ENCODE measurements at places on chromosomes 1 and 21.

DNA sequence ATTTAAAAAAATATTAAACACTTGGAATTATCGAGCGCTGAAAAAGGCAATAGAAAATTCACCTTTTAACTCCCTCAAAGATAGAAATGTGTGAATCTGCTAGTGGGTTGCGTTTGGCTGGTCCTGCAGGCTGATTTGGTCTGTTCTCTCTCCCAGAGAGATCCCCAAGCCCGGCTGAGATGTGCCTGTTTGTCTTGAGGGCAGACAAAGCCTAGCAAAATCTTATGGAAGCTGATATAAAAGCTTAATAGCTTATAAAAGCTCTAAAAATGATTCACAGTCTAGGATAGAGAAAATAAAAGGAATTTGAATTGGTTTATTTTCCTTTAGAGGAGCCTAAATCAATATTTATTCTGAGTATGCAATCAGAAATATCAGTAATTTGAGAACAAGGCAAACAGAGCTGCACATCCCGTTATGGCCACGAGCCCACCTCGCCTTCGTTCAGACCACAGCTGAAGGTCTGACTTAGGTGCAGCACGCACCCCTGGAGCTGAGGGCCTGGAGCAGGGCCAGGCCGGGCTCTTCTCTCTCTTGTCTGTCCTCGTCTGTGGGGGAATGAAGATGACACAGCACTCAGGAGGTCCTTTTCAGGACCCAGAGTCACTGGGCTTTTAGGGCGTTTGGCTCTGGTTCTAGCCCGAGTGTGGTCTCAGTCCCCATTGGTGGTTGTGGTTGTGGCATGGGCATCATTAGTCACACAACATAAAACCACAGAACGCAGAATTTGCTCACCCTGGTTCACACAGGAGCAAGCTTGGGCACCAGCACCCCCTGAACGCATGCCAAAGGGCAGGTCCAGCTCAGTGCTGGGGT lies 18.6 kb downstream of the PDE9A start:
- no peak for DNase-seq

DNA sequence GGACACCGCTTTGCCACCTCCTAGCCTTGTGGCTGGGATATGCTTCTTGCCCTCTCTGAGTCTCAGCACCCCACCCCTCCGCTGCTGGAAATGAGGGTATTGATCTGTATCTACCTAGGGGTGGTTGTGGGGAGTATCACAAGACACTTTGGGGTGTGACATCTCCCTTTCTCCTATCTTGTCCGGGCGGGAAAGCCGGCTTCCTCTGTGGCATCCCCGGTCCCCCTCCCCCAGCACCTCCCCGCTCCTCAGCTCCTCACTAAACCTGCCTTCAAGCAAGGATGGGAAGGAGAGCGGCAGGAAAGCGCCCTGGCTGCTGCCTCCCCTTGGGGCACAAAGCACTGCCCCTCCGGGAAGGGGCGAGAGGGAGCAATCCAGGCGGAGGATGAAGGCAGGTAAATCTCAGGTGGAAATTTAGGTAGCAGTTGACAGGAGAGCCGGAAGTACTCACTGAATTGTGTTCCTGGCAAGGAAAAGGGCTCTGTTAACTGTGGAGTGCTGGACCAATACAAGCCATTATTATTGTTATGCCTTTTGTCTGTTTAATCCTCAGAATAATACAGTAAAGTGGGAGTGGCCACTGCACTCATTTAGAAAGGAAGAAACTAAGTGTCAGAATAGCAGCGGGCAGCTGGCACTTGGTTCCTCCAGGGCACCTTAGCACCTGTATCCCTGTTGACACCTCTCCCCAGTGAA lies 49.0 kb upstream of the LRP8 start:
- DNase-seq = no peak

GRCh38 chr1:33685256-33685655 lies 178.6 kb upstream of the HMGB4 start:
- DNase-seq = no peak

DNA sequence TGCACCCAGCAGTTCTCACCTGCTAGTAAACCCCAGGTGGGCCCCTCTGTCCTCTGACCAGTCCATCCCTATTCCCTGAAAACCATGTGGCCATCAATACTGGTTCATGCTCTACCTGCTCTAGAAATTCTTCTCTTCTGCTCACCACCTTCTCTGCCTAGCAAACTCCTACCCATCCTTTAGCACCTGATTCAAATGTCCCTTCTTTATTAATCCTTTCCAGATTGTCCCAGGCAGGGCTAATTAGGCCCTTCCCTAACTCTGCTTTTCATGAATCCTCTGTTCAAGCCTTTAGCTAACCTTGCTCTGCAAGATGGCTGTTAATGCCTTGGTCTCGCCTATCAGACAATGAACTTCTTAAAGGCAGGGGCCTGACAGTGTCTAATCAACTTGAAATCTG lies 62.1 kb upstream of the TRABD2B start:
- DNase-seq = no peak

DNA sequence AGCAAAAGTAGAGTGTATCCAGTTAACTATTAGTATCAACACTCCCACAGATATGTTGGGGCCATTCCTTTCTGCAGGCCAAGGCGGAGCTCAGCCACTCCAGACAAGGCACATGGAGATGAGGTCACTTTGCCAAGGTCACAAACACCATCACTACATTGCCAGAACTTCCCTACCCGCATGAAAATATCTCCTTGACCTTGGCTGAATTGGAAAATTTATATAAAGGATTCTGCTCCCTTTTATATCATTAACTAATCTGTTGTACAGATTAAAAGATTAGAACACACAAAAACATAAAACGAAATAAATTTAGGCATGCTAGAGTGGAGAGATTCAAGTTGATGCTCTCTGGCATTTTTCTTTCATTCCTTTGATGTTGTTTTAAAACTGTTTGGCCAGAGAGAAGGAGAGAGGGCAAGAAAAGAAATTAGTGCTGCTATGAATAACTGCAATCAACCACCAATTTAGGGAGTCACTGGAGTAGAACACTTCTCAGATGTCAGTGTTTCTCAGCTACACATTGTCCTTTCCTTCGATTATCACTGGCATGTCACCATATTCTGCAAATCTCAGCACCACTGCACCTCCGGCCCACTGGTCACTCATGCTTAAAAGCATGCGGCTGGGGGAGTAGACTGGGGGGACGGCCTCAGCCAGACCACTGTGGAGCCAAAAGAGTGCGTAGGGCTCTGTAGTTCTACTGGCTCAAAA lies 78.7 kb upstream of the ATP1B1 start:
- no peak for DNase-seq

Measured in stimulated activated CD4-positive, alpha-beta T cell treated with anti-CD3 and anti-CD28 coated beads, Interleukin-12 subunit alpha, Interleukin-12 subunit beta, amount 100 ng/mL, for 4 hours (primary cell).